RCC 7860 (cell line): ENCODE measurements at places on chromosomes 1 and 21.

DNA sequence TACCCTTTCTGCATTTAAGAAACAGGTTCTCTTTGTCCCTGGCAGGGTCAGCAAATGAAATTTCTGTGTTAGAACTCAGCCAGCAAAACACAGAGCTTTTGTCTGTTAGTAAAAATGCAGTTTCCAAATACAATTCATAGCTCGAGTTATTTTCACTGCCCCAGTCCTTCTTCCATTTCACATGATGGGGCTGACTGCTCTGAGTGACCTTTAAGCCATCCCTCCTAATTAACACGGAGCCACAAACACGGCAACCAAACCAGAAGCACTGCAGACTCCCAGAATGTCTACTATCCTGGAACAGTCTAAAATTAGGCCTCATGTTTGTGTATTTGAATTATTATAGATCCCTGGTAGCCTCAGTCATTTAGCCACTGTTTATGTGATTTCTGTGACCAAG is 99.1 kb upstream of the RGS4 start:
- no peak for DNase-seq

DNA sequence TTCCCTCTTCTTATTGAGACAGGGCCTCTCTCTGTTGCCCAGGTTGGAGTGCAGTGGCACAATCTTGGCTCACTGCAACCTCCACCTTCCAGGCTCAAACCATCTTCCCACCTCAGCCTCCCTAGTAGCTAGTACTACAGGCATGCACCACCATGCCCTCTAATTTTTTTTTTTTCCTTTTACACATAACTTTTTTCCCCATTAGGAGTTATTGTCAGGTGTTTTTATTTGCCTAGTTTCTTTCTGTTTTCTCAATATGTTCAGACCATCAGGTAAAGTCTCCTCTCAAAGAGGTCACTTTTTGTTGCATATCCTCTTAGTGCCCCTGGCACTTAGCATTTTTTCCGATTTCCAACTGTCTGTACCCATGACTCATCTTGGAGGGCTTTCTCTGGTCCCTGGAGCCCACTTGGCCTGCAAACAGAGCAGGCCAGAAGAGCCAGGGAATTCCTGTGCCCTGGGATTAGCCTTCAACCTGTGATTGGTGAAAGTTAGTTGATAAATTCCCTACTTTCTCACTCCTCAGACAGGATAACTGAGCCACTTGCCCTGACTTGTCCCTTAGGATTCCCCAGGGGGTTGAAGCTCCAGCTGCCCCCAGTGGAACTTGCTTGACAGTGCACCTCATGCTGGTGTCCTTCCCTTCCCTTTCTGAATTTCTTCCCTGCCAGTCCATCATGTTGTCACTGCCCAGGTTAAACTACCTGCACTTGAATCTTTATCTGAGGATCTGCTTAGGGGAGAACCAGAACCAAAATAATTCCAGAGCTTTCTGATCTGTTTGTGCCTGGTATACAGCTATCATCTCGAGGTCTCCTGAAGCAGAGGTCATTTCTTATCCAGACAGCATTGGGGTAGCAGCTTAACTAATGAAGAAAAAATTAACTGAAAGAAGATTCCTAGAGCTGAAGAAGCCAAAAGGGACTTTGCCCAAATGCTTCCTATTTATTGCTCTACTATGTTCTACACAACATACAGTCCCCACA is 2.4 kb downstream of the NTPCR start:
- DNase-seq: peak; percentile 43

DNA sequence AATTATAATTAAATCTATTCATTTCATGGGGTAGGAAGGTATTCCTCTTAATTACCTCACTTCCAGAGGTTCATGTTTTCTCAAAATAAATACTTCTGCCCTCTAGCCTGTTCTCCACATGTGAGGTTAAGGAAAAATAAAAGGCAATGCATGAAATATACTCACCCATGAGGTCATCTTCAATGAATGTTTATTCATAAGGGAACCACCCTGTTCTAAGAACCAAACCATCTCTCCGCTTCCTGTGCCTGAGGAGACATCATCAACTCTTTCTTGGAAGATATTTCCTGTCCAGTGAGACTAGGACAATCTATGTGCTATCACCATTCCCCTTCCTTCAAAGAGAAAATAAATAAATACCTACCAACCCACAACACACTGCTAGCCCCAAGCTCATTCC is 513.7 kb upstream of the PLXNA2 start:
- DNase-seq: no peak

- no peak for DNase-seq
Observed at GRCh38 chr1:228998179-228998578, 262.9 kb downstream of the RHOU start.

DNA sequence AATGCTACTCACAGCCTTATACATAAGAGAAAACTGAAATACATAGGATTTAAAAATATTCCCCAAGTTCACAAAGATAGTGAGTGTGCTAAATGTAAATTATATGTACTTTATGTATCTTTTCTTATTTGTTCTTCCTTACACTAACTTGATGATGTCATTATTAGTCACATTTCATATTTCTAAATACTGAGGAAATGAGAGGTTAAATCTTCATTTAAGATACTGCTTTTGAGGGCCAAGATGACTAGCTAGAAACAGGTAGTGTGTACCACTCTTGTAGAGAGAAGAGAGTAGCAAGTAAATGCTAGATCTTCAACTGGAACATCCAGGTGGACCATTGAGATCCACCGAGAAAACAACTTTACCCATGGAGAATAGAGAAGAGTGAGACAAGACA is 29.8 kb downstream of the PYHIN1 start:
- DNase-seq: no peak

DNA sequence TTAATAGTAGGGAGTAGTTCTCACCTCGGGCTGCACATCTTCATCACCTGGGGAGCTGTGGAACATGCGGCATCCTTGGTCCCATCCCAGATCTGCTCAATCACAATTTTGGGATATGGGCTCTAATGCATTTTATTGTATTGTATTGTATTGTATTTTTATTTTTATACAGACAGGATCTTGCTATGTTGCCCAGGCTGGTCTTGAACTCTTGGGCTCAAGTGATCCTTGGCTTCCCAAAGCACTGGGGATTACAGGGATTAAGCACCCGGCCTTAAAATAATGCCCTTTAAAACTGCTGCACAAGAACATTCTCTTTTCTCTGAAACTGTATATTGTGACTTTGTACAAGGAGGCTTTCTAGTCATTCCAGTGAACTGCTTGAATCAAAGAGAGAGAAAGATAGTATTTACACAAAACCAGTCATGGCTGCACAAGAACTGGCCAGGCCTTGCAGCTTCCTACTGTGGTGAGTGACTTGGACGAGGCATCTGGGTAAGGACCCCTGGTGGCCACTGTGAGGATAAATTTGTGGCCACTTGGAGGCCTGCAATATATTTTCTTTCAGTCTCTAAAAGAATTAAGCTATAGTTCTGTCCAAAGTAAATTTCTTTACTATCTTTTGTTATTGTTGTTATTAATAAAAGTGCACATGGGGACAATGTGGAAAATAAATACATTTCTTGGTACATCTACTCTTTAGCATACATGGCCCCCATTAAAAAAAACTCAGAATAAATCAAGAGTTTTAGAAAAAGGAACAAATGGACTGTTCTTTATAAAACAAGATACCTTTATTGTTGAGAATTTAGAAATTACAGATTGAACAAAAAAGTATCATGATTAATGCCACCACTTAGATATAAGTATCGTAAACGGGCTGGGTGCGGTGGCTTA is 48.0 kb downstream of the TBCE start:
- peak; percentile 63 for DNase-seq

DNA sequence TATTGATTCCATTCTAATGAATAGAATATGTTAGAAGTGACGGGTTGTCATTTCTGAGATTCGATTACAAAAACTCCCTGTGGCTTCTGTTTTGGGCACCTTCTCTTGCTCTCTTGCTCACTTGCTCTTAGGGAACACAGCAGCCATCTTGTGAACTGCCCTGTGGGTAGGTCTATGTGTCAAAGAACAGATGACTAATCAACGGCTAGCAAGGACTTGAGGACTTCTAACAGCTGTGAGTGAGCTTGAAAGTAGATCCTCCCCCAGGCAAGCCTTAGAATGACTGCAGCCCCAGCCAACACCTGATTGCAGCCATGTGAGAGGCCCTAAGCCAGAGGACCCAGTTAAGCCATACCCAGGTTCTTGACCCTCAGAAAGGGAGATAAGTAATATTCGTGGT is 49.3 kb downstream of the AZIN2 start:
- peak; percentile 36 for DNase-seq

DNA sequence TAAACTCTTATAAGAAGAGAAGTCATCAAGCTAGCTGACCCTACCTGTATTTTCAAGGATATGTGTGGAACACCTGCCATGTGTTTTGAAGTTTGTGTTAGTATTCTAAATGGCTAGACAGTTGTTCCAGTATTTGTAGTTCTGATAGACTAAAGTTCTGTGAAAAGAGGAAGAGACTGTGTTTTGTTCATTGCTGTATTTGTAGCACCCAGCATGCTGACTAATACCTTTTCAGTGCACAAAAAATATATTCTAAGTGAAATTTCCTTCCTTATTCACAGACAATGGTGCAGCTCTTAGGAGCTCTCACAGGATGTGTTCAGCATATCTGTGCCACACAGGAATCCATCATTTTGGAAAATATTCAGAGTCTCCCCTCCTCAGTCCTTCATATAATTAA is 8.2 kb upstream of the METTL18 start:
- no peak for DNase-seq
